ENCODE measurements at places on chromosomes 11 and 22.

GRCh38 chr11:61375761-61376108 is 13.6 kb downstream of the TMEM138 start:
- DNase-seq = no peak

- no peak for DNase-seq
Observed at GRCh38 chr22:26766510-26767350, 109.3 kb downstream of the MIAT start.

GRCh38 chr11:35615921-35616900 is 2.0 kb upstream of the FJX1 start:
- DNase-seq = no peak

DNA sequence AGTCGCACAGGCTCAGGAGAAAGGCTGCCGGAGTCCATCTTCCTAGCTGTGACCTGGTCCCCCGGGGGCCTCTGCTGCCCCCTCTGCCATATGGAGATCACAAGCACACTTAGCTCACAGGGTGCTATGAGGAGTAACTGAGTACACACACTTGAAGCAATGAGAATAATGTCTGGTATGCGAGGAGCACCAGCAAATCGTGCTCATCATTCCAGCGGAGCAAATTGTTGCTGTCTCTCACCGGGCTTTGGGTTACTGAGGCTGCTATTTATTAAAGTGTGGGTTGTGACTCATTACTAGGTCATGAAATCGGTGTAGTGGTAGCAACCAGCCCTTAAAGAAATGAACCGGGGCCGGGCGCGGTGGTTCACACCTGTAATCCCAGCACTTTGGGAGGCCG is 48.1 kb upstream of the EIF3D start:
- no peak for DNase-seq

- DNase-seq = no peak
Observed at GRCh38 chr11:7605186-7605943, 67.9 kb downstream of the CYB5R2 start.

- no peak for DNase-seq
Observed at GRCh38 chr11:8269636-8270035, 6.0 kb upstream of the LMO1 start.

GRCh38 chr11:63698976-63699733 is 17.9 kb downstream of the RTN3 start:
- DNase-seq = no peak

DNA sequence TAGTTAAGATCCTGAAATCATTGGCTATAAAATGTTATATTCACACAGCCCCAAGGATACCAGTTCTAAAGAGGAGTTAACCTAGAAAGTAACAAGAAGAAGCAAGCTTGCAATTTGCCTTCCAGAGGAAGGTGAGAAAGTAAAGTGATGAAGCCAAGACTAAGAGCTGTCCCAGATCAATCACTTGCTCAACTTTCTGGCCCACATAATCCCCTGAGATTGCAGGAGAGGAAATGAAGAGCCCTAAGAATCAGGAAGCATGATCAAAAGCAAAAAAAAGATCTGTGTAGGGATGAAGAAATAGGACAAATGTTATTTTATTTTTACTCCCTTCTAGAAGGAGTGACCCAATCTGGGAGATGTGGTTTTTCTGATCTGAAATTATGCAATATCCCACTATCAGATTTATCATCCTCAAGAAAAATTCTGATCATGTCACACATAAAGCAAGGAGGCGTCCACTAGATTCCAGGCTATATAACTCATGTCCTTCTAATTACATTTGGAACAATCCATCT is 180.3 kb upstream of the GUCY1A2 start:
- DNase-seq = no peak

DNA sequence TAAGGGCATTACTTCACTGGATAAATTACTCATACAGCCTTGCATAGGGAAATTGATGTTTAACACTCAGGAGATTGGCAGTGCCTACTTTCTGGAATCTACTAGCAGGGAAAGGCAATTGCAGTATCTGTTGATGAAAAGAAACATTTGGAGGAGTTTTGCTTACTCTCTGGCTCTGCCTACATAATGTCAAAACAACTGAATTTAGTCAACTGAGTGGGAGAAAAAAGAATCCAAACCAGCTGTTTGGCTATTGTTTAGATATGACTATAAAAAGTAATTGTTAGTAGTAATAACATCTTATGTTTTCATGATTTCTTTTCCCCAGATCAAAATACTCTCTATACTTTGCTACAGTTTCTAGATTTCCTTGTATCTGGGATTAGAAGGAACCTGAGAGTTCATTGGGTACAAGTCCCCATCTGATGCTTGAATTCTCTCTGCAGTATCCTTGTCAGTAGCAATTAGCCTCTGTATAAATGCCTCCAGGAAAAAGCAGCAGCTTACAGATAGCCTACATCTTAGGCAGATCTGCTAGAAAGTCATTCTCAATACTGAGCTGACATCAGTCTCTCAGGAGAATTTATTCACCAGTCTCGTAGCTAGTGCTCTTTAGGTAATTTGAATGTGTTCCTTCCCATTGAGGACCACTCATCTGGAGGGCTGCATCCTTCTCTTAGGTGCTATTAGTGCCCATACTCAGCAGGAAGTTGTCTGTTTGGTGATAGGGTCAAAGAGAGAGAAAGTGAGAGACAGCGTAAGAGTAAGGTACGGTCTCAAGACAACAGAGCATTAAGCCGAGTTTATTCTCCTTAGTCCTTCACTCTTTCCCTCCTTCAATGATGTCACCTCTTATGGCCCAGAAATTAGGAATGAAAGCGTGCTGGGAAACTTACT is 185.9 kb upstream of the CCDC90B start:
- DNase-seq = no peak

- DNase-seq = no peak
Observed at GRCh38 chr11:130808541-130808940, 107.7 kb downstream of the SNX19 start.

- DNase-seq = no peak
Observed at GRCh38 chr22:24422102-24422665, 5.2 kb upstream of the ADORA2A start.

DNA sequence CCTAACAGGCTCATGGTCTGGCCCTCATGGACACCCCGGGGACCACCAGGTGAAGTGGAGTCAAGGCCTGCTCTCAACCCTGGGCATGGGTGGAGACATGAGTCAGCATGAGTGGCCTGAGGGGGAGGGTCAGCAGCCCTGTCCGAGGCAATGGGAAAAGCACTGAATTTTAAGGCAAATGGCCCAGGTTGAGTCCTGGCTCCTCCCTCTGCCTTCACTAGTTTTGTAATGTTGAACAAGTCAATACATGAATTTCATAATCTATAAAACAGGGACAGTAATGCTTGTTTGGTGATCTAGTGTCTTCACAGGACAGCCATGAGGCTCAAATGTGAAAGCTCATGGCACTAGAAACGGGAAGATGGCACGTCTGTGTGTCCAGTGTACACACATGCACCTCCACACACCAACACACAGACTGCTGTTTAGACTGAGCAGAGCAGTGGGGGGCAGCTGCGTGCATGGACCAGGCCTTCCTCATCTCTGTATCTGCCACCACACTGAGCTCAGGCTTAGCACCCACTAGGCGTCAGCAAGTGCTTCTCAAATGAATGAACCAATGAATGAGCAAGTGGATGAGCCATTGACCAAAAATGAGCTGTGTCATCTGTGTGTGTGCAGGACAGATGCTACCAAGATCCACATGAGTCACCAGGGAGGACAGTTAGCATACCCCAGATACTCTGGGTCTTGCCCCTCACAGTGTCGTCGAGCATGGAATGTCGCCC is 63.4 kb downstream of the NRXN2 start:
- no peak for DNase-seq

DNA sequence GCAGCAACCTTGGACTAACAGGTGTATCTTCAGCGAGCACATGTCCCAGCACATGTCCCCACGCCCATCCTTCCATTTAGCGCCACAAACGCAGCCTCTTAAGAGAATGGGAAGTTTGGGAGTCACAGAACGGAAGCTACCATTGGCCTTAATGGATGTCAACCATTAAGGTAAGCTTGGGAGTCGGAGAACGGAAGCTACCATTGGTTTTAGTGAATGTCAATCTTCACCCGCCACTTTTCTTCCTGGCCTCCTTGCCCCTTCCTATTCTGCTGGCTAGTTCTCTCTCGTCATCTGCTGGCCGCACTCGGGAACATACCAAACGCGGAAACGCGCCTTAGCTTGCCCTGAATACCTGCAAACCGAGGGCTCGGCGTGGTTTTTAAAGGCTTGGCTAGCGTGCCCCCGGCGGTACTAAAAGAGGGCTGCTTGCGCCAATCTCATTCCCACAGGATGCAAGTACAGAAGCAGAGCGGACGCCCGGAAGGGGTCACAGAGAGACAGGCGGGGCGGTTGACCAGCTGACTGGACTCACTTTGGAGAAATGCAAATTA is 24.3 kb downstream of the GLYATL1 start:
- DNase-seq = no peak

DNA sequence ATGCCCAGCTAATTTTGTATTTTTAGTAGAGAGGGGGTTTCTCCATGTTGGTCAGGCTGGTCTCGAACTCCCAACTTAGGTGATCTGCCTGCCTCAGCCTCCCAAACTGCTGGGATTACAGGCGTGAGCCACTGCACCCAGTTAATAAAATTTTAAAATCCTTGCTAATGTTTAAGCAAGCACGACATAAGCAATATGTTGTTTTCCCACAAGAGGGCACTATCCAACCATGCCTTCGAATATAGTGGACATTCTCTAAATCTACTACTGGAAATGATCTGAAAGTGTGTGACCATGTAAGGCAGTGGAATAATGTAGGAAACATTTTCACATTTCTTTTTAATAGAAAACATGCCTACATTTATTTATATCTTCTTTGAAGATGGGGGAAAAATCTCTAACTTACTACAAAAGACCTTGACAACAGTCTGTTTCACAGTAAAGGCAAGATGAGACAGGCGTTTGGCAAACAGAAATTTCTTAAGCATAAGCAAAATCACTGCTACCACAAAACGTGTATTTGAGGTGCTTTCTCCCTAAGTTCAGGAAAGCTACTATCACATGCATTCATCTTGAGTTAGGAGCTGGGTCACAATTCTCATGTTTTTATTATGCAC is 38.2 kb downstream of the PITPNB start:
- no peak for DNase-seq

GRCh38 chr11:36462321-36462720 is 47.8 kb downstream of the TRAF6 start:
- no peak for DNase-seq

GRCh38 chr11:64378335-64378880 is 19.4 kb downstream of the RPS6KA4 start:
- DNase-seq = no peak

DNA sequence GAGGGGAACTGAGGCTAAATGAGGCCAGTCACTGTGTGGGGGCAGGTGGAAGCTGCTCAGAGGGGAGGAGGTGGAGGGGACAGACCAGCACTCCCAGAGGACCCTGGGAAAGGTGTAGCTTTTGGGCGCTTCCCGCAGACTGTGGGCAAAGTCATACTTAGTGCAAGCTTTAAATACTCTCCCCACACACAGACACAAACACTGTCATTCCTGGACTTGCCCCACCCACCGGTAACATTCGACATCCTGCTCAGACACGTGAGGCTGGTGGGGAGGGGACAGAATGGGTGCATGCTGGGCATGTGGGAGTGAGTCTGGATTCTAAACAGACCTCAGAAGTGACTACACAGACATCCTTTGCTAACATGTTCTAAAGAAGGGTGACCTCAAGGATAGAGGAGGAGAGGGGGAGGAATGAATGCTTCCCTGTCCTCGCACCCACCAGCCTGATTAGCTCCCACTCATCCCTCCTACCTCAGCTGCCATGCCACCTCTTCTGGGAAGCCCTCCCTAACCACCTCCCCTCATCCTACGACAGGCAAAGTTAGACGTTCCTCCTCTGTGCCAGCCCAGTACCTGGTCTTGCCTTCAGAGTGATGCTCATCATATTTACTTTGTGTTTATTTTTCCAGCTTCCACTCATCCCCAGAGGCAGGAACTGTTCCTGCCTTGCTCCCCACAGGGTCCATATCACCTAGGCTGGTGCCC is 22.2 kb downstream of the TSKU start:
- peak; percentile 66 for DNase-seq

- DNase-seq = no peak
Observed at GRCh38 chr22:32079130-32080089, 36.3 kb downstream of the SLC5A1 start.

- DNase-seq = no peak
Observed at GRCh38 chr22:39719559-39720450, 149.3 kb downstream of the CACNA1I start.

DNA sequence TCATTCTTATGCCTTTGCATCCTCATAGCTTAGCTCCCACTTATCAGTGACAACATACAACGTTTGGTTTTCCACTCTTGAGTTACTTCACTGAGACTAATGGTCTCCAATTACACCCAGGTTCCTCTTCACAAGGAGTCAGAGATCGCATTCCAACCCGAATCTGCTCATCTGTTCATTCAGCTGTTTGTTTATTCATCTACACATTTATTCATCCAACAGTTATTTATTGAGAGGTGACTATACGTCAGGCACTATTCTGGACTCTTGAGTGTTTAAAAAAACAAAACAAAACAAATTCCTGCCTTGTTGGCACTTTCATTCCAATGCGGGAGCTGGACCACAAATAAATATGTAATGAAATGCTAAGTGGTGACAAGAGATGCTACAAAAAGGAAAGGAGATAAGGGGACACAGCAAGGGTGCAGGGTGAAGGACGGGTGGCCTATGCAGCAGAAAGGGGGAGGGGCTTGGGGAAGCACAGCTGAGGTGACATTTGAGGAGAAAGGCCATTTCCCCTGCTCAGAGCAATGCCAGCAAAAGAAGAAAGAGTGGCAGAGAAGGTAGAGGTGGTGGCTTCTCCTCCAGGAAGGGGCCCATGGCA is 393.8 kb upstream of the SYN3 start:
- no peak for DNase-seq

DNA sequence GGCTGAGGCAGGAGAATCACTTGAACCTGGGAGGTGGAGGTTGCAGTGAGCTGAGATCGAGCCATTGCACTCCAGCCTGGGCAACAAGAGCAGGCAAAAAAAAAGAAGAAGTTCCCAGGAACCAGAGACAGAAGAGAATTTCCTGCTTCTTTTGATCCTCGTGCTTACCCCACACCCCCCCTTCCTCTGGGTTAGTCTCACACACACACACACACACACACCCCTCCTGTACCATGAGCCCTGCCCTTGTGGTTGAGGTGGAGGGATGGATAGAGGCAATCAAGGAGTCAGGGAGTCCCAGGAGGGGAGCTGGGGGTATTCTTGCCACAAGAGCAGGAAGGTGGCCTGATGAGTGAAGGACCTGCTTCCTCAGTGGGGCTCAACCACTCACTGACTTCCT is 4.1 kb upstream of the UBE2L6 start:
- DNase-seq = no peak

GRCh38 chr11:31240340-31240904 is 129.1 kb downstream of the DCDC1 start:
- DNase-seq = no peak
